GM12865 (cell line): ENCODE measurements at places on chromosomes 12 and 14.

DNA sequence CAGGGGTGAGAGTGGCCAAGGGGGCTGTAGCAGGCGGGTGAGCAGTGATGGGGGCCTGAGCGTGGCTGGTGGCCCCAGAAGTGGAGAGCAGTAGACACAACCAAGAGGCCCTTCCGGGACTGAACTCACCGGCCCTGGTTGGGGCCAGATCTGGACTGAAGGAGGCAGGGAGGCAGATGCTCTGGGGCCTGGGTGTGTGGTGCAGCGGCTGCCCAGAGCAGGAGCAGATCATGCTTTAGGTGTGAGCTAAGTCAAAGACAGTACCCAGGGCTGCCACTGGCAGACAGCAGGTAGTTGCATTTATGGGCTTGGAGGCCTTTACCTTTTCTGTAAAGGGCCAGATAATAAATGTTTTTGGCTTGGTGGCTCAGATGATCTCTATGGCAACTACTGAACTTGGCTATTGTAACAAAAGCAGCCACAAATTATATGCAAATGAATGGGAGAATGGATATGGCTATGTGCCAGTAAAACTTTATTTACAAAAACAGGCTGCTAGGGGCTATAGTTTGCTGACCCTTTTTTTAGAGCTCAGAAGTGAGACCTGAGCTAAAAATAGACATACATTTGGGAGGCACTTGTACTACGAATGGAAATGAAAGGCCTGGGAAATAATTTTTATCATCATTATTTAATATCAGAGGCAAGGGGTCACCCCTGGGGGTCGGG lies 25.6 kb downstream of the SETD1B start:
- DNase-seq, result no peak

- no peak for DNase-seq
Measured at GRCh38 chr14:90332271-90332584, 487 bp upstream of the NRDE2 start.

- DNase-seq, result peak; percentile 17
Measured at GRCh38 chr12:2335513-2335912, 282.7 kb downstream of the CACNA1C start.

DNA sequence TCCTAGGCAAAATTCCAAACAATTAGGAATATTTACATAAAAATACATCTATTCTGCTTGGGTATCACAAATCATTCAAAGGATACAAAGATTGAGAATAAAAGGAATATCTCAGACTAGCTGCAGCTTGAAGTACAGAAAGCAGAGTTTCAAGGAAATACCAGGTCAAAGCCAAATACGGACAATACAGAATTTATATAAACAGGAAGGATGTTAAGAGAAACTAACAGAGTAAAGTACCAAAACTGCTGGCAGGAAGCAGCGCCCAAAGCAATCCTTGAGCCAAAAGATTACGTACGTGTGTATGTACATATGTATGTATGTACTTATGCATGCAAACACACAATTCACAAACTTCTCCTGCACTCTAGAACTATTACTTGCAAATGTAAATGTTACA lies 86.6 kb downstream of the PPP1R12A start:
- DNase-seq, result no peak

GRCh38 chr12:120225852-120226640 lies 25.1 kb upstream of the RPLP0 start:
- no peak for DNase-seq

DNA sequence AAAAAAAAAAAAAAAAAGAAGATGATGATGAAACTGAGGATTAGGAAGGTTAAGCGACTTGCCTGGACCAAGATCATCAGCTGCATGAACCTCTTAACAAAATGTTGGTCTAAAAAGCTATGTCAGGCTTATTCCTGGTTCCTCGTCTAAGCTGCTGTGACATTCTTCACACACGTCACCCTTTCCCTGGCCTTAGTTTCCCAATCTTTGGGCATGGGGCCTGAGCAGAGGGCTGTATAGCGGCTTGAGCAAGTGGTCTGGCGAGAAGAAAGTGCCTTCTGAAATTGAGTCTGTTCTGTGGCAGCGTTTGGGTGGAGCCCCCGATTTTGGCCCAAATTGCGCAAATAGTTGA lies 58.7 kb upstream of the CCND2 start:
- DNase-seq, result no peak

GRCh38 chr12:108457006-108457733 lies 57.9 kb upstream of the FICD start:
- peak; percentile 71 for DNase-seq

DNA sequence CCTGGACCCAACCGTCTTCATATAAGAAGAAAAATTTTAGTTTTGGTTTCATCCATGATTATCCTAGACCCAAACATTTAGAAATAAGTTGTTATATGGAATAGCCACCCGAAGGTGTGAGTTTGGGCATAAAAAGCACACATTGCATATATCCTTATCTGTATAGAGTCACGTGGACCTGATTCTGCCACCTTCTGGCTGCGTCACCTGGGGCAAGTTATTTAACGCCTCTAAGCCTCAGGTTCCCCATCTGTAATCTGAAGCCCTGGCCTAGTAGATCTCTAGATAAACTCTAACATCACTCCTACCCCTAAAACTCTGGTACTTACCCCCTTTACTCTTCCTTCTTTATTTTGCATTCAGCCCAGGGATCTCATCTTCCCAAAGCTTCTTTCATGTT lies 14.3 kb upstream of the KRT5 start:
- DNase-seq, result peak; percentile 15

GRCh38 chr14:55412676-55413075 lies 1.0 kb upstream of the ATG14 start:
- DNase-seq, result no peak

GRCh38 chr12:130300737-130301535 lies 36.8 kb upstream of the PIWIL1 start:
- DNase-seq, result no peak

- DNase-seq, result no peak
Measured at GRCh38 chr12:106982229-106982628, 4.7 kb downstream of the MTERF2 start.

DNA sequence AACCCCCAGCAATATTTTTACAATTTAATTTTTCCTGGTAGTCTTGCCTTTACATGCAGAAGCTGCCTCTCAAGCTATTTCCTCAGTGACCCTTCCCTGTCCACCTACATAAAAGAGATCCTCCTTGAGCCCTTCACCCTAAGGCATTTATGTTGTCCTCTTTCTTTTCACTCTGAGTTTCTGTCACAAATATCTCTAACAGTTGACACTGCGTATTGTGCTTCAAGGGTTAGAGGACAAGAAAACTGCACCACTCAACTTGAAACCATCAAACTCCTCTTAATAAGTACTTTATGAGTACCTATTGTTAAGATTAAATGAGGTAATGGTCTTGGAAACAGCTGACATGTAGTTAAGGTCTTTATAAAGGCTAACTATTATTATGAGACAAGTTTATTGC lies 557.7 kb downstream of the TRHDE start:
- DNase-seq, result no peak

DNA sequence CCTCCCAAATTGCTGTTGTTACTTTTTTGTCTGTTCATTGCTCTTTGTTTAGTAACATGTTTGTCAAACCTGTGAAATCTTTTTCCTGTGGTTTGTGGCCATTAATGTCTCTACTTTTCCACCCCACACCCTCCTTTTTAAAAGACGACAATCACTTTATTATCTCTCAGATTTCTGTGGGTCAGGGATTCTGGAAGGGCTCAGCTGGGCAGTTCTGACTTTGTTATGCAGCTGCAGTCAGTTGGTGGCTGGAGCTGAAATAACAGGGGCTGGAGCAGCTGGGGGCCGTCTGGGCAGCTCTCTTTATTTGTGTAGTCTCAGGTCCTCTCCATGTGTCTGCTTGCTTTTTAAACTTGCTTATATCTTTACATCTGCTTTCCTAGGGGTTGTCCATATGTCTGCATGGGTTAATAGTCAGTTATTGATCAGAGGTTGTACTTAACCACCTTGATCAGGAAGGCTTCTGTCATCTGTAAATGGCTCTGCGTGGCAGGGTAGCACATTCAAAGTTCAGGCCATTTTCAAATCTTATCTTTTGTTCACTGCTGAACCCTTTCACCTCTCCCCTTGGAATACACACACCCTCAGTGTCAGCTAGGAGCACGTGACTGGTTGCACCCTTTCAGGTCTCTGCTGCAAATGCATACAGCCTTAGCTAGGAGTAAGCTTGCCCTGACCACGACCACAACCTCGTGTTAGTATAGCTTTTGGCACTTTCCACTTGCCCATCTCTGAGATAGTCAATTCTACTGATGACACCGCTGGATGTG lies 27.9 kb downstream of the BORCS5 start:
- peak; percentile 35 for DNase-seq

DNA sequence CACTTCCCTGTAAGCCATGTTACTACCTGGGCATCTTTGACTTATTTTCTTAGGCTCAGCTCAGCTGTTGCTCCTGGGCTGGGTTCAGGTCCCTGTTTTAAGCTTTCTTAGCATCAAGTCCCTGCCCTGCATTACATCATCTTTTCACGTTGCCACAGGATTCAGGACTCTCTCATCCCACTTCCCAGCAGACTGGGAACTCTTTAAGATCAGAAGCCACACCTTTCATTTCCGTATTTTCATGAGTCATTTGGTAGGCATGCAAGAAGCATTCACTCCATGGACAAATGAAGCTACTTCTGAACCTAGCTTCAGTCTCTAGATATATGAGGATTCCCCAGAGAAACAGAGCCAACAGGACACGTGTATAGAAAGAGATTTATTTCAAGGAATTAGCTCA lies 726.8 kb downstream of the VRK1 start:
- DNase-seq, result no peak

GRCh38 chr14:105841022-105842009 lies 314.9 kb downstream of the TMEM121 start:
- DNase-seq, result no peak

DNA sequence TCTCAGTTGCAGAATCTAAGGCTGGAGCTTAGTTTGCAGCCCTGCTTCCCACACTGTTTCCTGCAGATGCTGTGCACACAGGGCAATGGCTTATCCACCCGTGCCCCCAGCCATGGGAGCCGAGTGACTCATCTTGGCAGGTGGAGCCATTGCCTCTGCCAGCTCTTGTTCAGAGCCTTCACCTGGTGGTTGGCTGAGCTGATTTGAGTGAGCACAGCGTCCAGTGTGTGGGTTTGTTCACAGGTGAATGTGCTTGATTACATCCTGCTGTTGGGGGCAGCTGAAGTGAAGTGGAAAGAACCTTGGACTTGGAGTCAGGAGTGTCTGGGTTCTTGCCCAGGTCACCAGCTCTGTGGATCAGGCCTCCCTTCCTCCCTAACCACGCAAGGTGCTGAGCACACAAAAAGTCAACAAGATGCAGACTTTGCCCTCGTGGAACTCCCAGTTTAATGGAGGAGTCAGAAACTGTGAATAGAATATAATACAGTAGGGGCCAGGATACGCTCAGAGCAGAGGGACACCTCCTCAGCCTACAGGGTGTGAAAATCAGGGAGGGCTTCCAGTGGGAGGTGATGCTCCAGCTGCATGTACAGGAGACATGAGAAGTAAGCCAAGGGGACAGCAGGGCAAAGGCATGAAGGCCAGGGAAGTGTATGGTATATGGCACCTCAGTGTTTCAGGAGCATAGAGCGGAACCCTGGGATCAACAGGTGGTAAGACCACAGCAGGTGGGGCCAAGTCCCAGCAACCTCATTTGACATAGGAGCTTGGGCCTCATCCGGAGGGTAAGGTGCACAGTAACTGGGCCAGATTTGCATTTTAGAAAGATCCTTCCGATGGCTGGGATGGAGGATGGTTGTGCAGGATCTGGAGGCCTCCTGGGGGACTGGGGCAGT lies 22.8 kb downstream of the JDP2 start:
- no peak for DNase-seq

DNA sequence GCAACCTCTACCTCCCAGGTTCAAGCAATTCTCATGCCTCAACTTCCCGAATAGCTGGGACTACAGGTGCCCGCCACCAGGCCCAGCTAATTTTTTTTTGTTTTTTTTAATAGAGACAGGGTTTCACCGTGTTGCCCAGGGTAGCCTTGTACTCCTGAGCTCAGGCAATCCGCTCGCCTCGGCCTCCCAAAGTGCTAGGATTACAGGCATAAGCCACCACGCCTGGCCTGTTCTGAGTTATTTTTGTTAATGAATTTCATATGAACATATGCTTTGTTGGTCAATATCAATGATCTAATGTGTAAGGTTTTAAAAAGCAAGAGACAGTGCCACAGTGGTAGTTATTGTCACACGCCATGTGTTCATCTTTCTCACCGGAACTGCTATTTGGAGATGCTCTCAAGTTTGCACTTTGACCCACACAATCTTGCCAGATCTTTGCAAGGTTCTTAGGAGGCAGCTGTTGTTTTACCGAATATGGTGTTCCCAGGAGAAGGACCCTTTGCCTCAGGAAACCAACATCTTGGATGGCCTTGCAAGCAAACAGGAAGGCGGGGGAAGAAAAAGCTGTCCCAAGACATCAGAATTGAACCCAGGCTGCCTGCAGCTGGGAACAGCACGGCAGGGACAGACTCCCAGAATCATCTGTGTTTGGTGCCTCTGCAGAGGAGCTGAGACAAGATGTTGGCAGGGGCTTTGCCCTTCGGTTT lies 30.0 kb downstream of the GALNT16 start:
- DNase-seq, result no peak

- no peak for DNase-seq
Measured at GRCh38 chr12:12654691-12655460, 41.1 kb downstream of the GPR19 start.

DNA sequence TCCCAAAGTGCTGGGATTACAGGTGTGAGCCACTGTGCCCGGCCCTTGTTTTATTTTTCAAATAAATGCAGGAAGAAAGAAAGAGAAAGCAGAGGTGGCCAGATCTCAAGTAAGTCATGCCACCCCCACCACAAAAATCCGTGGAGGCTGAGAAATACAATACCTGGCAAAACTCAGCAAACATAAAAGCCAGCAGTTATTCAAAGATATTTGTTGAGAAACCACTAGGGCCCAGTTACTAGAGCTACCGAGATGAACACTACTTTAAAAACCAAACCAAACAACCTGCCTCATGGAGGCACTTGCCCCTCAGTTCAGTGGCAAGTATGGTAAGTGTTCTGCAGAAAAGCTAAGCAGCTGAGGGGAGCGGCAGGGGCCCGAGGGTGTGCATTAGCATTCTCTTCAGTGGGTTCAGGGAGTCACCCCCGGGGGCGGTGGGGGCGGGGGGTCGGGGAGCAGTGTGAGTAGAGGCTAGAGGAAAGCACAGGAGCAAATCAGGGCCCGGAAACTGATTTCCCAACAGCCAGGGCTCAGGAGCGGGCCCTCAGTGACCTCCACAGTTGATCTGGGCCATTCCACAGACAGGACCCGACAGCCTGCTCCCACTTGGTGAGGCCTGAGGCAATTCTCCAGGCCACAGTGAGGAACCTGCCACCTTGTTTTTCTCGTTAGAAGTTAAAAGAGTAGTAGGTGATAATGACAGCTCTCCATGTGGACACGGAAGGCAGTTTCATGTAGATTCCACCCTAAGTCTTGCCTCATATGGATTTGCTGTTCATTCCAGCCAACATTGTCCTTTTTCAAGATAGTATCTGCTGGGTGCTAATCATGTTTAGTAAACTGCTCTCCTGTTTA lies 8.6 kb downstream of the EVL start:
- DNase-seq, result no peak
